ENCODE measurements at places on chromosomes 12 and 14.

GRCh38 chr14:102776761-102777710 is at the start of gene TRAF3:
Gene TRAF3, plus strand, starts transcription at chr14:102777449. Its CDS starts 92,753 bp downstream, at chr14:102870202.
- H3K4me1 ChIP-seq, result peaks cover 62% of the 10 kb centered on the region
- peak within 1 kb of the TSS; percentile 97 for H3K27ac ChIP-seq
- peak; percentile 83 for DNase-seq
- H3K36me3 ChIP-seq, result peaks cover 29% of the 10 kb centered on the region
- H3K4me3 ChIP-seq, result peak within 1 kb of the TSS; percentile 95

DNA sequence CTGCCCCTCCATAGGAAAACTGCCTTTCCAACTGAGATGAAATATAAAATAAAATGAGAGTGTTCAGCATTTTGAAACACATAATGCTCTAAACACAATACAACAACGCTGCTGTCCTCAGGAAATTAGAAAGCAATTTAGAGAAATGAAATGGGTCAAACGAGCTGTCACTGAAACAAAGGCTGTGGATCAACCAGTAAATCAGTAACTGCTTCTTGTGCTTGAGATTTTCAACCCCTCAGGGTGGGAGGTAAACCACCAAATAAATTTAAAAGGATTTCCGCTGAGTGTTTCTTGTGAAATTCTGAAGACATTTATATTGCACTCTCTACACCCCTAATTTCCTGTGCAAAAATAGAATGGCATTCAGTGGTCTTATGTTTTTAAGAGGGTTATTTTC is 657.1 kb upstream of the SEL1L start:
- no peaks in the 10 kb centered on the region for H3K36me3 ChIP-seq
- no peaks in the 10 kb centered on the region for H3K27me3 ChIP-seq
- DNase-seq, result no peak
- no peak overlapping the region for H3K4me3 ChIP-seq
- H3K4me1 ChIP-seq, result no peaks in the 10 kb centered on the region

DNA sequence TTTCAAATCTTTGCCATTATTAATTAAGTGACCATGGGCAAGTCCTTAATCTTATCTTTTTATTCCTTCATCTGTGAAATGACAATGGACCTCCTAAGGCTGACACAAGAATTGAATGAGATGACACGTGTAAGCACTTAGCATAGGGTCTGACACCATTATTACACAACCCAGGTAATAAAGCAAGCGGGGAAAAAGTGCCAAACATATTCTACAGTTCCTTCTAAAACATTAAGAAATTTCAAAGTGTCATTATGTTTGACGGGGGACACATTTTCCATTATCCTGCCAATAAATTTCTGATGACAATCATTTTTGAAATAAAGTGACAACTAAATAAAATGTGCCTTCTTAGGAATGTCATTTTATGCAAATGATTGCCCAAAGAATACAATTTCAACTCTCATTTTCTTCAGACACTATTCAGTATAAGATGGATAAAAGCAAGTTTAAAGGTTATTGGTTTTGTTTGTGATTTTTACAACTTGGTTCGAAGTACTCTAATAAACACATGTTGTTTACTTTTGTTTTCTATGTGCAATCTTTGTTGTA is 3.0 kb downstream of the ANKS1B start:
- H3K27me3 ChIP-seq, result peaks cover 59% of the 10 kb centered on the region
- DNase-seq, result no peak
- H3K36me3 ChIP-seq, result no peaks in the 10 kb centered on the region
- H3K4me1 ChIP-seq, result peaks cover 5% of the 10 kb centered on the region
- no peak overlapping the region for H3K4me3 ChIP-seq
- no peak overlapping the region for H3K27ac ChIP-seq

DNA sequence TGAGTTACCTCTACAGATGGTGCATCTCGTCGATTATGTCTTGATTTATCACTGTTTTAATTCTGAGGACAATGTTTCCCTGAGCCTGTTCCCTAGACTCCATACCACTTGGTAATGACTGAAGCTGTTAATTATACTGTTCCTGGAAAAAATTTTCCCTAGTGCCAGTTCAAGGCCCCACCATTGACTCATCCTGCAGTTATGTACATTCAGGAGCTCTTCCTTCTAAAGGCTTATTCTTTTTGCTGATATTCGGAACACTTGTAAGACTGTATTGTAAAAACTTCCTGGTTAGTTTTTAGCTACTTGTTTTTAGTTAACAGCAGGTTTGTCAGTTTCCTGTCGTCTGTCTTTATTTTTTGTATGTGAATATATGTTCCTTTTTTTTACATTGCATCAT is 30.4 kb upstream of the PPP2R5E start:
- no peaks in the 10 kb centered on the region for H3K36me3 ChIP-seq
- H3K27ac ChIP-seq, result no peak overlapping the region
- no peaks in the 10 kb centered on the region for H3K27me3 ChIP-seq
- no peak overlapping the region for H3K4me3 ChIP-seq
- no peak for DNase-seq

- no peaks in the 10 kb centered on the region for H3K4me1 ChIP-seq
- H3K27me3 ChIP-seq, result peaks cover 10% of the 10 kb centered on the region
- H3K27ac ChIP-seq, result no peak overlapping the region
- no peaks in the 10 kb centered on the region for H3K36me3 ChIP-seq
- no peak overlapping the region for H3K4me3 ChIP-seq
Observed at GRCh38 chr12:21718403-21718802, 56.1 kb downstream of the KCNJ8 start.

GRCh38 chr12:4535092-4535491 is 3.6 kb upstream of the RAD51AP1 start:
- peaks cover 3% of the 10 kb centered on the region for H3K36me3 ChIP-seq
- no peaks in the 10 kb centered on the region for H3K27me3 ChIP-seq
- peaks cover 28% of the 10 kb centered on the region for H3K4me1 ChIP-seq

DNA sequence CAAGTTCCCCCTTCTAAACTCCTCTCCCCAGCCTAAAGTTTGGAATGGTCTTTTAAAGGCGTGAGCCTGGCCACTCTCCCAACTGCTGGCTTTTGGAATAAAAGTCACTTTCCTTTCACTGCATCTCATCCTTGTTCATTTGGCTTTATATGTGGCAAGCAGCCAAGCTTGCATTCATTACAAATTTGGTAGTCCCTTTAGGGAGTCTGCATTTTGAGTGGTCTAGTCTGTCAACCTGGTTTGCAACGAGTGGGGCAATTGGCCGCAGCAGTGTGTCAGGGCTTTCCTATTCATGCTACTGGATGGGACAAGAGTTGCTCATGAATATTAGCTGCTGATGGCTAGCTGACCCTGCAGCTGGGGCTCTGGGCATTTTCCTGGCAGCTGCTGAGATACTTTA is 57.0 kb downstream of the CATSPERB start:
- H3K4me1 ChIP-seq, result no peaks in the 10 kb centered on the region
- H3K4me3 ChIP-seq, result no peak overlapping the region
- H3K36me3 ChIP-seq, result peaks cover 4% of the 10 kb centered on the region
- no peaks in the 10 kb centered on the region for H3K27me3 ChIP-seq
- no peak overlapping the region for H3K27ac ChIP-seq

DNA sequence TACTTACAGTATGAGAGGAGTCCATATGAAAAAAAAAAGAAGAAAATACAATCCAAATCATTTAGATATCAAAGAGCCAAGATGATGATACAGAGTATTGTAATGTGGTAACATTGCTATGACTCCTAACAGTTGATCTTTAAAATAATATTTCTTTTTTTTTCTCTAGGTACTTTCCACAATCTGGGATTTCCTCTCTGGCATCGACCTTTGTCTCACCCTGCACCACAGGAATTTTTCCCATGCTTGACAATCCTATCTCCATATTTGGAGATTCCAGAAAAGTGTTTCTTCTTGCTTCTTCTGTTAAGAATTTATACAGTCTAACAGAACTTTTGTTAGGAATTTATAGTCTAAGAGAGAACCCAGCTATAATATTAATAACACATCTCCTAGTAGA is 184.4 kb downstream of the ITPR2 start:
- no peaks in the 10 kb centered on the region for H3K27me3 ChIP-seq
- no peak for DNase-seq
- peaks cover 15% of the 10 kb centered on the region for H3K4me1 ChIP-seq
- no peak overlapping the region for H3K4me3 ChIP-seq

GRCh38 chr12:101891462-101891971 is 14.1 kb downstream of the DRAM1 start:
- H3K4me3 ChIP-seq, result no peak overlapping the region
- H3K27me3 ChIP-seq, result no peaks in the 10 kb centered on the region
- H3K27ac ChIP-seq, result no peak overlapping the region
- peaks cover 7% of the 10 kb centered on the region for H3K4me1 ChIP-seq

GRCh38 chr14:91297081-91297711 is 52.7 kb upstream of the GPR68 start:
- H3K27me3 ChIP-seq, result no peaks in the 10 kb centered on the region
- H3K36me3 ChIP-seq, result peaks cover 76% of the 10 kb centered on the region
- no peak overlapping the region for H3K4me3 ChIP-seq
- no peak for DNase-seq

DNA sequence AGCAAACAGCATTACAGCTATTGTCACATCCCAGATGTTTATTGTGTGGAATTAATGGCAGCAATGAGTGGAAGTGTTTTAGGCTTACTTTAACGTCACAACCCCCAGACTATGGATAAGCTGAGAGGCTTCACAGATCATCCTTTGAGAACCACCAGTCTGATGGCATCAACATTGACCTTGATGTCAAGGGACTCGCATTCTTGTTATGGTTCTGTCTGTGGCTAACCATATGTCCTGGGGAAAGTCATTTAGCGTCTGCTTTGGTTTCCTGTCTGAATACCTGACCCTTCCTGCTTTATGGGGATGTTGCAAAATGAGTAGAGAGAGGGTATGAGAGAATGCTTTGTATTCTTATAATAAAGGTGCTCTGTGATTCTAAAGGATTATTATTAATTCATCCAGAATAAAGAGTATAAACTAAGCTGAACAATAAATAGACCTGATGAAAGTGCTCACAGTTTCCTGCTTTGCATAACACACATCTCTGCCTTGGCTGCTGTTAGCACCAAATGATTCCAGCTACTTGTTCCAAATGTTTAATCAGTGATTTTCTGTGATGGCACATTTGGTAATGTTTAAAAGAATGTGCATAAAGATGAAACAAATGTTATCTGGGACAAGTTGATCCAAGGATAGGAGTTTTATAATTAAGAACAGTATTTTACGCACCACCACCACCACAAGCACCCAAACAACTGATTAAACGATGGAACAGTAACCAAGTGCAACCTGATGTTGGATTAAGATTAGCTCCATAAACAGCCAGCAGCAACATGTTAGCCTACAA is 116.9 kb upstream of the LRIG3 start:
- DNase-seq, result no peak
- H3K27ac ChIP-seq, result no peak overlapping the region
- no peak overlapping the region for H3K4me3 ChIP-seq
- H3K27me3 ChIP-seq, result no peaks in the 10 kb centered on the region
- H3K4me1 ChIP-seq, result no peaks in the 10 kb centered on the region

DNA sequence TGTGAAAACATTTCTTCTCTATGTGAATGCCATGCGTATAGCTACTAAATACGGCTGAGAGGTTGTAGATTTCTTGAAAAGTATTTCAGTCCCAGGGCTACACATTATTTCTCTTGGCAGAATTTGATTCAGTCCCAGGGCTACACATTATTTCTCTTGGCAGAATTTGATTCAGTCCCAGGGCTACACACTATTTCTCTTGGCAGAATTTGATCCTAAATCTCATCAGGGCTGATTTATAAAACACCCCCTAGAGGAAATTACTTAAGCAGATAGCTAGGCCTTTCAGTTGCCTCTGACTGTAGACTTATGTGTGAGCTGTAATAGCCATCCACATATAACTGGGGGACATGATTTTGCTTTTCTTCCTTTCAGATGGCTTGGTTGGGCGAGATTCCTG is 50.4 kb downstream of the AK7 start:
- no peak for DNase-seq
- H3K36me3 ChIP-seq, result no peaks in the 10 kb centered on the region
- no peak overlapping the region for H3K4me3 ChIP-seq

- H3K27me3 ChIP-seq, result no peaks in the 10 kb centered on the region
- H3K4me1 ChIP-seq, result no peaks in the 10 kb centered on the region
- no peak overlapping the region for H3K4me3 ChIP-seq
- H3K27ac ChIP-seq, result no peak overlapping the region
- no peaks in the 10 kb centered on the region for H3K36me3 ChIP-seq
Observed at GRCh38 chr12:2306012-2306411, 253.2 kb downstream of the CACNA1C start.

DNA sequence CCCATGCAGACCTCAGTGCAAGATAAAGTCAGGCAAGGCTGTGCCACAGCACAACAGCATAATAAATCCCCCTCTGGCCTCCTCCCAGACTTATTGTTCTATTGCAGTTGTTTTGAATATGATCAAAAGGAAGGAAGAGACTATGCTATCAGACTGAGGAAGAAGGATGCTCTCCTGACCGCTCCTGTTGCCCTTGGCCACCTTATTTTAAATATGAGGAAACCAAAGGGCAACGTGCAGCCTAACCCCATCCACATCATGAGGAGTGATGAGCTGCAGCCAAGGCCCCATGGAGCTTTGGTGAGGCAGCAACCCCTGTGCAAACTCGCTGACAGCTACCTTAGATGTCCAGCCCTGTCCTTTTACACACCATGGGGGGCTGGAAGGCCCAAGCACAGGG is 291.7 kb downstream of the ZFP36L1 start:
- H3K27me3 ChIP-seq, result no peaks in the 10 kb centered on the region
- peaks cover 51% of the 10 kb centered on the region for H3K4me1 ChIP-seq
- DNase-seq, result no peak
- H3K4me3 ChIP-seq, result no peak overlapping the region
- no peak overlapping the region for H3K27ac ChIP-seq

- H3K27me3 ChIP-seq, result no peaks in the 10 kb centered on the region
- peaks cover 2% of the 10 kb centered on the region for H3K4me1 ChIP-seq
- no peak overlapping the region for H3K4me3 ChIP-seq
Observed at GRCh38 chr12:62738616-62739015, 196.3 kb downstream of the PPM1H start.

- H3K4me3 ChIP-seq, result peak overlapping the region; percentile 37
- H3K27me3 ChIP-seq, result peaks cover 17% of the 10 kb centered on the region
- H3K36me3 ChIP-seq, result no peaks in the 10 kb centered on the region
- H3K27ac ChIP-seq, result no peak overlapping the region
Observed at GRCh38 chr12:109358154-109358869, 10.6 kb downstream of the MYO1H start.

- H3K27ac ChIP-seq, result no peak overlapping the region
- H3K36me3 ChIP-seq, result no peaks in the 10 kb centered on the region
- no peak overlapping the region for H3K4me3 ChIP-seq
- DNase-seq, result no peak
Observed at GRCh38 chr12:29547864-29548263, 50.4 kb upstream of the OVCH1 start.

- peak overlapping the region; percentile 81 for H3K27ac ChIP-seq
- H3K4me3 ChIP-seq, result peak overlapping the region; percentile 74
- DNase-seq, result no peak
- peaks cover 94% of the 10 kb centered on the region for H3K4me1 ChIP-seq
- H3K27me3 ChIP-seq, result no peaks in the 10 kb centered on the region
- H3K36me3 ChIP-seq, result no peaks in the 10 kb centered on the region
Observed at GRCh38 chr14:91866511-91867295, 633 bp downstream of the TC2N start.
